ENCODE measurements at places on chromosomes 13 and 19. TPM values are rescaled to one million over a fixed set of nuclear protein-coding genes. Genes with fewer than 3 reads are reported as not detected.

- no peak for DNase-seq
These were observed 60.8 kb upstream of the MYCBP2 start for GRCh38 chr13:77387607-77388200.

GRCh38 chr19:2140138-2140569 lies 11.2 kb downstream of the AP3D1 start:
- no peak for DNase-seq

- no peak for DNase-seq
These were observed 2.0 kb upstream of the SPACA6 start for GRCh38 chr19:51691074-51691583.

- no peak for DNase-seq
These were observed 28.4 kb upstream of the CEACAM21 start for GRCh38 chr19:41547569-41547968.

DNA sequence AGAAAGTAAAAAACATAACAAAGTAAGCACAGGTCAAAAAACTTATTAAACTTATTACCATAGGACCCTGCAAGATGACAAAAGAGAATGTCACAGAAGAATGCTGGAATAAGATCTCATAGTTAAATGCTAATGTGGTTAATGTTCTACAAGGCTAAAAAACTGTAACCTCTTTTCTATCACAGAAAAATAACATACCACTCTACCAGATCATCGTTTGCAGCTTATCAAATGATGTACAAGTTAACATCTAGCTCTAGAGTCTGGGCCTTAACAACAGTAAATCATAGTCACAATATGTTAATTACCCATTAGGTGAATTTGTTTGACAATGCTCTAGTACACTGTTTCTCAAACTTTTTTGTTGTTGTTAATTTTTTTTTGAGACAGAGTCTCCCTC lies 53.0 kb downstream of the NUFIP1 start:
- no peak for DNase-seq

- no peak for DNase-seq
These were observed 53.0 kb upstream of the FBXL3 start for GRCh38 chr13:77079902-77080413.

DNA sequence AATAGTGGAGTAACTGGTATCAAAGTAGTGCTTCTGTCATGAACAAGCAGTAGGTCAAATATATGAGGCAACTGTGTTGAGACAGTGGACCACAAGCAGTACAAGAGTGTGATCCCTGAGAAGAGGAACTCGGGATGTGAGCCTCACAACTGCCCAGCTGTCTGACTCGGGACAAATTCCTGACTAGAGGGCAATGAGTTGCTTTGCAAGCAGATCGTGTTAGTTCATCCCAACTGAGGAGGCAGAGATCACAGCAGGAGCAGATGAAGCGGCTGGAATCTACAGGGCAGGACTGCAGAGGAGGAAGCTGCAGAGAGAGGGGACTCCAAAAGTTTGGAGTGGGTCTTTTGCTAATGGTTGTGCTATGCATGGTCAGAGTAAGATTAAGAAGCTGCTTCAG lies 741.1 kb downstream of the DIAPH3 start:
- DNase-seq = no peak

GRCh38 chr13:33472446-33472845 lies 186.9 kb upstream of the STARD13 start:
- no peak for DNase-seq

- no peak for DNase-seq
These were observed 5.1 kb upstream of the SYCN start for GRCh38 chr19:39209196-39209595.

DNA sequence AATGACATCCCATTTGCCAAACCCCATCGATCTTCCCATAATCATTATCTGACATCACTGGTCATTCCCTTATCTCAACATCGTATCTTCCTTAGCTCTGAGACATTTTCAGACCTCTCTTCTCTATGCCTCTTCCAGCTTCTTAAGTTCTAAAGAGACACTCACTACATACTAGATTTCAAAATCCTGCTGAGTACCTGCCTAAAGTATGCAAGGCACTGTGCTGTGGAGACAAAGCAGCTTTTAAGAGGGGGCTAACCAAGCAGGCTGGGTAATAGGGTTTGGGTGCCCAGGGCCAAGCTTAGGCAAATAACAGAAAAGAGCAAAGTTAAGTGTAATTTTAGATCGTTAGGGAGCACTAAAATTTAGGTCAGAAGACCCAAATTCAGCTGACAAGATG lies 3.4 kb upstream of the POMP start:
- DNase-seq = no peak

GRCh38 chr13:92074658-92075057 lies 676.2 kb downstream of the GPC5 start:
- peak; percentile 8 for DNase-seq

DNA sequence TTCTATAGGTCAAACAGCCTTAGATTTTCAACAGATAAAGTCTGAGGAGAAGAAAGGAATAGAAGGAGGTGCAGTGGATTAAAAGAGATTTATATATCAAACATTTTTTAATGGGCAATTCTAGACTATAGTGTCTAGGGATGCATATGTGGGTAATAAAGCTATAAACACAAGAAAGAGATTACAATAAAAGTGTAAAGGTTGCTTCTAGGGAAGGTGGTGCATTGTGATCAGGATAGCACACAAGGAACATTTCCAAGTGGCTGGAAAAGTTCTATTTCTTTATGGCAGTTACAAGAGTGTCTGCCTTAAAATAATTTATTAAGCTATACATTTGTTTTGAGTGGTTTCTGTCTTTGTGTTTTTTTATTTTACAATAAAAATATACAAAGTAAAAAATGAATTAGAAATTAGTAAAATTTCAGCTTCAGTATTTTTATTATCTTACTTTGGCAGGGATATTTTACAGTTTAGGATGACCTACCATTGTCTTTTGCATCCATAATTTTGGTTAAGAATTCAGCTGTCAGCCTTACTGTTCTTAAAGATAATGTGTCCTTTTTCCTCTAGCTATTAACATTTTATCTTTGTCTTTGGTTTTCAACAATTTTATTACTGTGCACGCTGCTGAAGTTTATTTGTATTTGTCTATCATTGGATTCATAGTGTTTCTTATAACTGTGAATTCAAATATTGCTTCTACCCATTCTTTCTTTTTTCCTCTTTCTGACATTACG lies 221.8 kb downstream of the LACC1 start:
- no peak for DNase-seq

DNA sequence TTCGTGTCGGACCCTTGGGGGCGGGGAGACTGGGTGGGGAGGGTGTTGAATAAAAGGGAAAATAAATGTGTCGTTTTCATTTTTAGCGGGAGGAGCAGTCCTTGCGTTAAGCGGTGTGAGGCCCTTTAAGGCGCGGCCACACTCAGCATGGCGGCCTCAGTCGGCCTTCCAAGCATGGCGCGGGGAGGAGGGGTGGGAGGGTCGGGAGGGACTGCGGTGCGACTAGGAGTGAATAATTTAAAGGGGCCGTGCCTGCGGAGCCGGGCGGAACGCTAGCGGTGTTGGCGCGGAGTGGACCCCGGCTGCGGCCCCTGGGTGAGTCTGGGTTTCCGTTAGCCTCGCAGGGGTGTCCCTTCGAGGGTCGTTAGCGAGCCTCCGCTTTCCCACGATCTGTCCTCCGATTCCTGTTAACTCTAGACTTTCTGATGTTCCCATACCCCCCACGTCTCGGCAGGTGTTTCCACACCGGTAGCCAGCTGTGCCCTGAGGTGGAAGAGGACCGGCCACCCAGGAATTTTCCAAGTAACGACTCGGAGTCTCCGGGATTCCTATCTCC lies 1.5 kb upstream of the PNPLA6 start:
- DNase-seq = peak; percentile 88

GRCh38 chr19:37905946-37906868 lies at the start of gene WDR87:
WDR87 (minus strand) TSS chr19:37906594; CDS start chr19:37898239, 8,355 bp downstream.
- no peak for DNase-seq

DNA sequence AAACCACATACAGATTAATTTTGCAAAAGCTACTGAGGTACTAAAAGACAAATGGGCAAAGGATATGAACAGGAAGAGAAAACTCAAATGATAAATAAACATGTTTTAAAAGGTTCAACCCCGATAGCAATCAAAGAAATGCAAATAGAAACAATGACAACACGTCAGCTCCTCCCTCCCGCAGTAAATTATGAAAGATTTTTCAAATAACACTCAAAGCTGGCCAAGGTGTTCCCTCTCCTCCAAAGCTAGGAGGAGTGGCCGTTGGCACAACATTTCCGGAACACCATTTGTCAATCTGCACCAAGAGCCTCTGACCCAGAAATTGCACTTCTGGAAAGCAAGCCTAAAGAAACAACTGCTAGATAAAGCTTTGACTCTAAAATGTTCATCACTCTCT lies 28.3 kb downstream of the INSR start:
- DNase-seq = no peak

DNA sequence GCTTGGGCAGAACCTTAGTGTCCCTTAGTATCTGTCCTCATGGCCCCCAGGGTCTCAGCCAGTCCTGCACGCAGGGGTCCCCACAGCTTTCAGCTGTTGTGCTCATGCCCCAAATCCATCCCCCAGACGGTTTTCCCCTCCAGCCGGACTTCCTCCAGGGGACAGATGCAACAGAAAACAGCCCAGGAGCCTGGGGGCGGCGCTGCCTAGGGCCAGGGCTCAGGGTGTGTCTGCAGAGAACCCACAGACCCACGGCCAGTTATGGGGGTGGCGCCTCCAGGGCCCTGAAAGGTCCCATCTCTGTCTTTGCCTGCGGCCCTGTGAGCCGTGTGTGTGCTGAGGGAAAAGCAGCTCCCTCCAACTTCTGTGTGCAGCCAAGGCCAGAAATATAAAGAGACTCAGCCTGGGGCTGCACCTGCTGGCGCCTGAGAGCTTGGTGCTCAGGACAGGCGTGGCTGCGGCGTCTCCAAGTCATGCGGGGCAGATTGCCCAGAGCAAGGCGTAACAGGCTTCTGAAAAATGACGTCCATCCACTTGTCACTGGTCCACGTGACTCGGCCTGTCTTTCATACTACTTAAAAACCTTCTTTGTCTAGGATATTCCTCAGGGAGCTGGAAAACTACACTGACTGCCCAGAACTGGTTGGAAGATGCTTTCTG lies 22.1 kb upstream of the F7 start:
- peak; percentile 50 for DNase-seq

GRCh38 chr13:70090036-70090723 lies 17.4 kb upstream of the ATXN8OS start:
- no peak for DNase-seq

DNA sequence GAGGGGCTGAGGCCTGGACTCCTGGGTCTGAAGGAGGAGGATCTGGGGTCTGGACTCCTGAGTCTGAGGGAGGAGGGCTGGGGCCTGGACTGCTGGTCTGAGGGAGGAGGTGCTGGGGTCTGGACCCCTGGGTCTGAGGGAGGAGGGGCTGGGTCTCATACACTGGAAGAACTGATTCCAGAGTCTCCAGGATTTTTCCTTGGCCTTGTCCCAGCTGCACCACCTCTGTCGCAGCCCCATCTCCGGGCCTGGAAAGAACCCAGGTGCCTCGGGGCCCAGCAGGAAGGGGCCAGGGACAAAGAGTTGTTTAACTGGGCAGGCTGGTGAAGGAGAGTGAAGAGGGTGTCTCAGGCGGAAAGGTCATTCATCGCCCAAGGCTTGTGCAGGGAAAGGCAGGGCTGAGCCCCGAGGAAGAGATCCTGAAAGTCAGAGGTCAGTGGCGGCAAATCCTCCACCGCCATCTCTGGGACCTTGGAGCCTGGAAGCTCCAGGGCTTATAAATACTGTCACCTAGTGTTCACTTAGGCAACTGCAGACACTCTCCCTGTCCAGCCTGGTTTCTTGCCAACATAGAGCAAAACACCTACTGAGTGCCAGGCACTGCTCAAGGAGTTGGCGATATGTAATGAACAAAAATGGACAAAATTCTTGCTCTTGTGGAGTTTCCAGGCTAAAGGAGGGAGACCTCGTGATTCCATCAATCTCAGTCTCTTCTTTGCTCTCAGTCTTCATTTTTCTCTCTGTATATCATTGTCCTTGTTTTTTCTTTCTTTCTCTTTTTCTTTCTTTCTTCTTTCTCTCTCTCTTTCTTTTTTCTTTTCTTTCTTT lies 4.4 kb upstream of the KCNN4 start:
- peak; percentile 78 for DNase-seq

DNA sequence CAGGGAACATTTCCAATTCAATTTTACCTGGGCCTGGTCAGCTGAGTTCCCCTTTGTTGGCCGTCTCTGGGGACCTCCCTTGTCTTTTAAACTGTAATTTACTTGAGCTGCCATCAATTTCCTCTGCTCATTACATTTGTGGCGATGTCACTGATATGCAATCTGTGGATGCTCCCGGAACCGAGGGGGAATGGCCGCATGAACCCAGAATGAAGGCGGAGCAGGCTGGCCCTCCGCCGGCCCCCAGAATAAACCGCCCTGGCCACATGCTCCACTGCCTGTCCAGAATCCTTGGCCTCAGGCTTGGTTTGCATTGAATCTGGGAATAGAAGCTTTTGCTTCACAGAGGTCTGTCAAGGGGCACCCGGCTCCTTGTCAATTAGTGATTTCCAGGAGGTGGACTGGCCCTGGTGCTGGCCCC lies 276.8 kb downstream of the TEX29 start:
- DNase-seq = no peak

DNA sequence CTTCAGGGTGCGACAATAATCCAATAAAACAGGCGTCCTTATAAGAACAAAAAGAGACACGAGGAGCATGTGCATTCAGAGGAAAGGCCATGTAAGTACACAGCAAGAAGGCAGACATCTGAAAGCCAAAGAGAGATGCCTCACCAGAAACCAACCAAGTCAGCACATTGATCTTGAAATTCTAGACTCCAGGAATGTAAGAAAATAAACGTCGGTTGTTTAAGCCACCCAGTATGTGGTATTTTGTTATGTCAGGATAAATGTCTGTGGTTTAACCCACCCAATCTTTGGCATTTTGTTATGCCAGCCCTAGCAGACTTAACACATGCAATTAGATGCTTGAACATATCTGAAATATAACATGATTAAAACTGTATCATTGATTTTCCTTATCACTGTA lies 452.0 kb downstream of the SLITRK6 start:
- no peak for DNase-seq

Gene CBARP
- 0.35 TPM for total RNA-seq

Gene TBXA2R
- 1.9 TPM for total RNA-seq

Gene KIRREL2
- 0.43 TPM for total RNA-seq

Gene NOSIP
- total RNA-seq = 46.1 TPM

Gene HIPK4
- 0.22 TPM for total RNA-seq

Gene CABP5
- not detected for total RNA-seq

Gene LILRB2
- not detected for total RNA-seq

Gene PDE4C
- not detected for total RNA-seq

Gene CYP2B6
- not detected for total RNA-seq

Gene RDH8
- total RNA-seq = not detected

Gene PTGIR
- total RNA-seq = not detected
